ENCODE measurements at places on chromosomes 6 and 20. TPM values are rescaled to one million over a fixed set of nuclear protein-coding genes. Genes with fewer than 3 reads are reported as not detected.
A peak's percentile ranks its signal among the peaks of the same experiment; 100 is the strongest.

Gene CST2
- total RNA-seq: not detected

Gene ADGRB3
- 0.47 TPM for total RNA-seq

Gene CDK19
- 13.2 TPM for total RNA-seq

Gene RSPO3
- 1.6 TPM for total RNA-seq

Gene CCDC170
- total RNA-seq: 3.3 TPM

Gene SLC24A3
- total RNA-seq: 3.0 TPM

Gene SLC35F1
- 0.08 TPM for total RNA-seq

Gene PRICKLE4
- 11.4 TPM for total RNA-seq

DNA sequence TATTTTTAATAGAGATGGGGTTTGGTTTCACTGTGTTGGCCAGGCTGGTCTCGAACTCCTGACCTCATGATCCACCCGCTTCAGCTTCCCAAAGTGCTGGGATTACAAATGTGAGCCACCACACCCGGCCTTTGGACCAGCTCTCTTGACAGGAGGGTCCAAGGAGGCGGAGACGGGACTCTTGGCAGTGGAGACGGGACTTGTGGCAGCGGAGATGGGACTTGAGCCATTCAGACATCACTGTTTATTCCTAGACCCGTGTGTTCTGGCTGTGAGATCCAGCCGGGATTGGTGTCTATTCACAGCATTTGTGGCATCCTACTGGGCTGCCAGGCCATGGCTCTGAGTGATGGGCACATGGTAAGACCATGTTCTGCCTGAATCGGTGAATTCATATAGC lies 25.6 kb downstream of the PRPF6 start:
- no peak for DNase-seq
- H3K36me3 ChIP-seq: peaks cover 13% of the 10 kb centered on the region
- no peak overlapping the region for H3K27ac ChIP-seq
- peaks cover 22% of the 10 kb centered on the region for H3K4me1 ChIP-seq
- no peaks in the 10 kb centered on the region for H3K27me3 ChIP-seq
- no peak overlapping the region for H3K4me3 ChIP-seq

DNA sequence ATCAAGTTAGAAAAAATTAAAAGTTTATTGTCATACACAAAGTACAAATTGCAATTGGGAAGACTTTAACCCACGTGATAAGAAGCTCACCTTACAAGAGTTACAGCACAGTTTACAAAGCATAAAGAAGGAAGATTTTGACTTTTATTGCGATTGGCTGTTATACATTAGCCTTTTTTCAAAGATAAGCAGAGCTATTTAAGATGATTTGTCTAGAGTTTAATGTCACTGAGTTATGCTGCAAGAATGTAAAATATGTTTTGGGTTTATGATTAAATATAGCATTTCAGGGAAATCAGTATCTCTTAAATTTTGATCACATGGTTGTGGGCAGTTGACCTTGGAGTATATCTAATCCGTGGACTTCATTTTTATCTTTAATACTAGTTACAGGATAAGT lies 664.2 kb upstream of the PTCHD4 start:
- peaks cover 14% of the 10 kb centered on the region for H3K4me1 ChIP-seq
- no peaks in the 10 kb centered on the region for H3K27me3 ChIP-seq
- no peak overlapping the region for H3K4me3 ChIP-seq
- no peak for DNase-seq
- H3K27ac ChIP-seq: no peak overlapping the region

- no peaks in the 10 kb centered on the region for H3K36me3 ChIP-seq
- no peaks in the 10 kb centered on the region for H3K27me3 ChIP-seq
- no peak overlapping the region for H3K4me3 ChIP-seq
Observed at GRCh38 chr6:133748628-133749027, 140.3 kb upstream of the TCF21 start.

DNA sequence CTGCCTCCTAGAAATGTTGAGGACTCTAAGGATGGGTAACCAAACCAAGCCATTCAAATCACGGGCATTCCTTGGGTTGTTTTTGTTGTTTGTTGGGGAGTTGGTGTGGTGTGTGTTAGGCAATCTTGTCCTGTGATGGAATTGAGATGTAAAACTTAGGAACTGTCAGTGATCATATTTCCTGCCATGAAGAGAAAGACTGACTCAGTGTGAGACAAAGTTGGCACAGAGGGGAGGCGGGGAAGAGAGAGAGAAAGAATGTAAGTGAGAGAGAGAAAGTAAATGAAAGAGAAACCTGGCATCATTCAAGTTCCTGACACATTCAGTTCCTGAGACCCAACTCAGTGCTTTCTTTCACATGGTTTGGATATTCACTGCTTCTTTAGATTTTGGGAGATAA lies 21.6 kb upstream of the FBXO30 start:
- H3K4me1 ChIP-seq: no peaks in the 10 kb centered on the region
- no peak for DNase-seq
- no peak overlapping the region for H3K27ac ChIP-seq
- no peaks in the 10 kb centered on the region for H3K36me3 ChIP-seq
- no peak overlapping the region for H3K4me3 ChIP-seq

DNA sequence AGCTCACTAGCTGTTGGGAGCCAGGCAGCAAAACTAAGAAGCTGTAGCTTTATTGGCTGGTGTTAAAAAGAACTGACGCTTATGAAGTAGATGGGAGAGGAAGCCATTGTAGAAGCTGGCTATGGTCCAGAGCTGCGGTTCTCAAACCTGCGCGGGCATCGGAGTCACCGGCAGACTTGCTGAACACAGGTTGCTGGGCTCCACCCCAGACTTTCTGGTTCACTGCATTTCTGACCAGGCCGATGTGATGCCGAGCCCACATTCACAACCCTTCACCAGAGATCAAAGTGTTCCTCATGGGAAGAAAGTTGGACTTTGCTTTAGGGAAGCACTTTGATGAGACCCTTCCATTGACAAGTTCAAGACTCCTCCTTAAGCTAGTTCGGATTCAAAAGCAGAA lies 231.6 kb downstream of the QKI start:
- H3K27ac ChIP-seq: peak overlapping the region; percentile 53
- DNase-seq: no peak
- H3K27me3 ChIP-seq: no peaks in the 10 kb centered on the region
